Kidney glomerular epithelial cell (primary cell): ENCODE measurements at places on chromosomes 12 and 14.

GRCh38 chr14:69753860-69754259 is 13.1 kb upstream of the SRSF5 start:
- no peak for DNase-seq

DNA sequence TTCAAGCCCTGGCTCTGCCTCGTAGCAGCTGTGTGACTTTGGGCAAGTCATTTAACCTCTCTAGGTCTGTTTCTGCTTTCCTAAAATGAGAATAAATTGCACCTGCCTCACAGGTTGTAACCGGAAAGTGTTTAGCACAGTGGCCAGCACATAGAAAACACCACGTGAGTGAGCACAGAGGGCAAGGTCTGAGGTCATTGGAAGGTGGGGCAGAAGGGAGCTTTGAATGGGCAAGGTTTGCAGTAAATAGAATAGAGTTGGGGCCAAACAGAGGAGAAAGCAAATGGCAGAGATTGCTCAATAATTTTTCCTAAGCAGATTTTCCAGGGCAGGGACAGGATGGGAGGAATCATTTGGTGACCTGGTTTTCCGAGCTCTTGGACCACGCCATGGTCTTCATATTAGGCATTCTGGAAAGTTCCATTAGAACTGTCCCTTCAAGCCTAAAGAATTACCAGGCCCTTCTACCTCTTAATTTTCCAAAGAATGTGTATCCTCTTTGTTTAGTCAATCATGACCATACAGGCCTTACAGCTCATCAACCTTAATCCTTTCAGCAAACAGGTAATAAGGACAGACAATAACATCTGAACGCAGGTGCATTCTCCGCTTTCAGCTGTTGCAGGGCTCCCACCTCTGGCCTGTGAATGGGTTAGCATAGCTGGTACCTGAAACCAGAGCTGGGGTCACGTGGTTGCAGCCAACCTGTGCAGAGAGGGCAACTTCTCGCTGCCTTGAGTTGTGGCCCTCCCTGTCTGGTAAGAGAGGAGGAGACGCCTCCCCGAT is 53.8 kb downstream of the VWF start:
- no peak for DNase-seq

DNA sequence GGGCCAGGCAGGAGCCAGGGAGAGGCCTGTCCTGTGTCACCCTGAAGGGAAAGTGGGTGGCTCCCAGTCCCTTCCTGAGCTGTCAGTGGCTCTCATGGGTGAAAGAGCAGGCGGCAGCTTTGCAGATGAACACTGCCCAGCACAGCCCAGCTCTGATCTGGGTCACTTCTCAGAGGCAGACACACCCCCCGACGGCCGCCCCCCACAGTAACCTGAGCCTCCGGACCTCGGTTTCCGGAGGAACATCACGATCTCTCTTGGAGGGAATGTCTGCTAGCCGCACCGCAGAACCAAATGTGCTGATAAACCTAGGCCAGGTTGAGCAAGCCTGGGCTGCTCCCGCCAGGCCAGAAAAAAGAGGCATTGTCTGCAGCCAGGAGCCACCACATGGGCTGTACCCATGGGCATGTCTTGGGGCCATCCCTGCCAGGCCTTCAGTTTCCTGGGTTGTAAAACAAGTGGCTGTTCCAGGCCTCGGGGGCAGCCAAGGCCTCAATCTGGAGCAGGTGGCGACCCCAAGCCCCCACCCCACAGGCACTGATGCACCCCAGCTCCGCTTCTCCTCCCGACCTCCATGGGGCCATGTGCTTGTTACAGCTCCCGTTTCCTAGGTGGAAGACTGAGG is 57.6 kb downstream of the NCOR2 start:
- DNase-seq: peak; percentile 48

DNA sequence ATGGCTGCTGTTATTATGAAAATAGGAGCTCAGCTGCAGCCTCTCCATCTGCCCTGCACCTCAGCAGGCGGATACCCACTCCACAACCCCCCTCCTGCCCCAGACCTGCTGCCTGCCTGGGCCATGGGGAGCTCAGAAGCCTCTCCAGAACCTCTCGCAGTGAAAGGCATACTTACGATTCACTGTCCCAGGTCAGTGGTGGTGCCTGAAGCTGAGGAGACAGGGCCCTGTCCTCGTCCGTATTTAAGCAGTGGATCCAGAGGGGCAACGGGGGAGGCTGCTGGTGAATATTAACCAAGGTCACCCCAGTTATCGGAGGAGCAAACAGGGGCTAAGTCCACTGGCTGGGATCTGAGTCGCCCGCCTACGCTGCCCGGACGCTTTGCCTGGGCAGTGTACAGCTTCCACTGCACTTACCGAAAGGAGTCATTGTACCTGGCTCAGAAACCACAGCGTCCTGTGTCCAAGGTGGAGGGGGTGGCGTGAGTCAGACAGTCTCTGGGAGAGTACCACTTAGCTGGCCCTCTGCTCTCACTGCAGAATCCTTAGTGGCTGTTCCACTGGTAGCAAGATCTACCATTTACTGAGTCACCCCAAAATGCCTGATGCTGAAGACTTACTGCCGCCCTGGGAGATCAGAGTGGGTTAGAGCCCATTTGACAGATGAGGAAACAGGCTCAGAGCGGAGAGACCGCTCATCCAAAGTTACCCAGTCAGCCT is at the start of gene SERPINA1:
SERPINA1 (minus strand) TSS at position 219 of the 720 bp plus-strand sequence. CDS start 5,365 bp downstream, outside the sequence.
- peak; percentile 69 for DNase-seq

DNA sequence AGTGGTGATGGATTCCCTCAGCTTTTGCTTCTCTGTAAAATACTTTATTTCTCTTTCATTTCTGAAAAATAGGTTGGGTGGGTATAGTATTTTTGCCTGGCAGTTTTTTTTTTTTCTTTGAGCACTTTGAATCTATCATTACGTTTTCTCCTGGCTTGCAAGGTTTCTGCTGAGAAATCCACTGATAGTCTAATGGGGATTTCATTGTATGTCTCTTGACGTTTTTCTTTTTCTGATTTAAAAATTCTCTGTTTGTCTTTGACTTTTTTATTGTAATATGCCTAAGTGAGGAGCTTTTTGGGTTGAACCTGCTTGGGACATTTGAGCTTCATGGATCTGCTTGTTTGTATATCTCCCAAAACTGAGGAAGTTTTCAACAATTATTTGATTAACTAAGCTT is 606.0 kb downstream of the KCNH5 start:
- no peak for DNase-seq

GRCh38 chr14:102902523-102903247 is 19.8 kb upstream of the AMN start:
- no peak for DNase-seq

GRCh38 chr14:65336191-65336591 is 76.3 kb upstream of the FUT8 start:
- DNase-seq: peak; percentile 9

DNA sequence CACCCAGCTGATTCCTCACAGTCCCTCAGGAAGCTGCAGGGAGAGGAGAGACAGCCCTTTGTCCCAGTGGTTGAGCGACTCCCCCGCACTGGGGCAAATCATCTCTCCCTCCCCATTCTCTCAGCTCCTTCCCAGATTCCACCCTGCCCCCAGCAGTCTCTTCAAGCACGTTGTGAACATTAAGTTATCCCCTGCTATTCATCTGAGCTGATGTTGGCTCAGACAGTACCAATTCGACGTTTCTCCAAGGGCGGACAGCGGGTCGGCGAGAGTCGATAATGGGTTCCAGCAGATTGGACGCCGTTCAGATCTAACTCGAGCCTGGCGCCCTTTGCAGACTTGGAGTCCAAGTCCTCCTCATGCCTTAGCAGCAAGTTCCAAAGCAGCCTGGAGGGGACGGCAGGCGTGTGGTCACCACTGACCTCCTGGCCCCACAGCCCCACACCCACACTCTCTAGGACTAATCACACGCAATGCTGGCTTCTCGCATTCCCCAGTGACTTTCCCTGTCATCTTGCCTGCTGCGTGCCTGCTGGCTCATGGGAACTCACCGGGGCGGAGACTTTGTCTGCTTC is 245.9 kb downstream of the CHST11 start:
- DNase-seq: no peak

GRCh38 chr12:53211476-53212381 is 4.7 kb upstream of the ITGB7 start:
- DNase-seq: no peak

GRCh38 chr12:63857771-63858670 is 13.5 kb downstream of the SRGAP1 start:
- DNase-seq: peak; percentile 64

DNA sequence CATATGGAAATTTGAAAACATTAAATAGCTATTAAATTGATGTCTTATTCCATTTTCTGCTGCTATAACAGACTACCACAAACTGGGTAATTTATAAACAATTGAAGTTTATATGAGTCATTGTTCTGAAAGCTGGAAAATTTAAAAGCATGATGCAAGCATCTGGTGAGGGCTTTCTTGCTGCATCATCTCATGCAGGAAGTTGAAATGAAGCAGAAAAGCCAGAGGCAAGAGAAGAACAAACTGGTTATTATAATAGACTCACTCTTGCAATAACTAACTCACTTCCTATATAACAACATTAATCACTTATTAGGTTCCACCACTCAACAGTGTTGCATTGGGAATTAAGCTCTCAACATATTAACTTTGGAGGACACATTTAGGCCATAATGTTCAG is 1277.4 kb downstream of the LRFN5 start:
- peak; percentile 85 for DNase-seq

GRCh38 chr12:102730996-102731395 is 186.0 kb downstream of the PAH start:
- DNase-seq: no peak

- DNase-seq: no peak
Observed at GRCh38 chr12:662566-663292, 516 bp downstream of the NINJ2 start.

DNA sequence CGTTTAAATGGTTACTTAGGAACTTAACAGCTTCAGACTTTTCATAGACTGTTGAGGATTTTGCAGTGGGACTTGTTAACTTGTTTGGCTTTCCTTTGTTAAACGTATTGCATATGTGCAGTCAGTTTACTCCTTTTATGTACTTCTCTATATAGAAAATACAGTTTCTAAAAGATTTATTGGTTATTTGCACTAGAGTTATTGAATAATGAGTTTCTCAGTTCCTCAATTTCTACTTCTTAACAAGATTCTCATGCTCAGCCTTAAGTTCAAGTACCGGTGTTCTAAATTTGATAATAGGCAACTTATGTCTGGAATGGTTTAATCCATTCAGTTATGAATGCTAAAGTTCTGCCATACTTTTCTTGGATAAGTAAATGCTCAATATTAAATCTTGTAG is 919 bp downstream of the PSMA3 start:
- peak; percentile 35 for DNase-seq

GRCh38 chr14:57390806-57391516 is 575 bp downstream of the NAA30 start:
- no peak for DNase-seq

DNA sequence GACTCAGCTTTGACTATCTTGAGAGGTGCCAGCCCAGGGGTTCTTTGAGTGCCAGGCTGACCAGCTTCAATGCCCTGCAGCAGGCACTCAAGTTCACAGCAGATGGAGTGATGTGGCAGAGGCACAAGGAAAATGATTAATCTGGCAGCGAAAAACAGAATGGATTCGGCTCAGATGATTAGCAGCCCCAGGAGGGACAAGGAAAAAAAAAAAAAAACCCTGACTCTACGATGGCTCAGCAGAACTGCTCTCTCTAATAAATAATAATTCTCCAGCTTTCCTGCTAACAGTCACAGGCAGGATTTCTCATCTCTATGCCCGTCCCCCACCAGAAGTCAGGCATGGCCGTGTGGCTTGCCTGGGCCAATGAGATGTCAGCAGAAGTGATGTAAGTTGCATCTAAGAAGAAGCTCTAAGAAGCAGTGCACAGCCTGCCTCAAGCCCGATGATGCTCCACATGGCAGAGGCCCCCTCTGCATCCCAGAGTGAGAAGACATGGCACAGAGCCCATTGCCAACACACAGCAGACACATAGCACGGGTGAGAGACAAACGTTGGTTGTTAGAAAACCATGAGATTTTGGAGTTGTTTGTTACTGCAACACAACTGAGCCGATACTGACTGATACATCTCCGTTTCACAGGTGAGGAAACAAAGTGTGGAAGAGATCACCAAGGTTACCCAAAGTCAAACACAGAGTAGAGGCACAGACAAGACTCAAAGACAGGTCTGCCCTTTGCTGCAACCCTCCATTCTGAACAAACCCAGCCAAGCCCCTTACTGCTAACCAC is 111.0 kb downstream of the SCARB1 start:
- DNase-seq: peak; percentile 85

DNA sequence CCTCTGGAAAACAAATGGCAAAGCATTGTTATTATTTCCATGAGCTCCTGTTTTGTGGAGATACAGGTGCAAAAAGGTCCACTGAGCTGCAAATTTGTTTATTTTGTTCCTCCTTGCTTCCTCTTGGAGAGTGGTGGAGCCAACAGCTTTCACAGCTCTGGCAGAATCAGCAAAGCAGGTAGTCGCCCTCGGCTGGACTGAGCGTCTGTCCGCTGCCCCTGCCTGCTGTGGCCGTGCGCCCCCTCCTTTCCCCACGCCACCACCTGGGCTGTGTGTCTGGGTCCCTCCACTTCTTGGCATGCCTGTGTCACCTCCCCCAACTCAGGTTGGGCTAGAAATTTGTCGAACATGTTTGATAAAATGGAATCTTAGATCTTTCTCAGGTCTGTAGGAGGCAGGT is 188.2 kb downstream of the TSPAN9 start:
- DNase-seq: no peak

GRCh38 chr14:67710209-67710608 is 8.5 kb downstream of the RDH12 start:
- no peak for DNase-seq

DNA sequence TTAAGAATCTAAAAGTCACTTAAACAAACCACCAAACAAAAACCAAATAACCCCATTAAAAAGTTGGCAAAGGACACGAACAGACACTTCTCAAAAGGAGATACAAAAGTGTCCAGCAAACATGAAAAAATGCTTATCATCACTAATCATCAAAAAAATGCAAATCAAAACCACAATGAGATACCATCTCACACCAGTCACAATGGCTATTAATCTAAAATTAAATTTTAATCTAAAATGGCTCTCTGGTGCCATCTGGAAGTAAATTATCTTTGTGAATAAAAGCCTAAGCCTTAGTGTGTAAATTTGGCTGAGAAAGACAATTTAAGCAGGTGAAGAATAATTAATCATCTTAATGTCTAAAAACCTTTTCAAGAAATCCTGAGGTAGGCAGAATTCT is 204.5 kb upstream of the PPFIA2 start:
- DNase-seq: peak; percentile 19

DNA sequence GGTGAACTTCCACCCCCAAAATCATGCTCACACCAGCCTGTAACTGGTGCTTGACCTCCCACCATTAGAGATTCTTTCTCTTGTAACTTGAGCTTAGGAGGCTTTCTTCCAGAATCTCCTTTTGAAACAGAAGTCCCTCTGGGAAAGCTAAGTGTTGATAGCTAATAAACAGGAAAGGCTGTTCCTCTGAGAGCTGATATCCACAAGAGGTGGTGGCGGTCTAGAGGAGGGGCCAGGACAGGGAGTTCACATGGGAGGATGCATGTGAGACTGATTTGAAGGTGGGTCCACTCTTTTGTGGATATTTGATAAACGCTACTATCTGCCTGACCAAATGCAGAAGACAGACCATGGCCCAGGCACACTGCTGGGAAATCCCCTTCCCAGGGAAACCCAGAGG is 10.2 kb upstream of the PRMT8 start:
- DNase-seq: no peak

- DNase-seq: no peak
Observed at GRCh38 chr12:125604976-125605375, 539.7 kb downstream of the AACS start.

- DNase-seq: no peak
Observed at GRCh38 chr14:51468523-51468922, 183.2 kb upstream of the FRMD6 start.
